Upper lobe of left lung (tissue), 6 donors: ENCODE measurements at places on chromosomes 4 and X. TPM values are rescaled to one million over a fixed set of nuclear protein-coding genes. Genes with fewer than 3 reads are reported as not detected.
A peak's percentile ranks its signal among the peaks of the same experiment; 100 is the strongest.

TMPRSS11D gene
- not detected for total RNA-seq

HMGN5 gene
- 7.9 TPM for total RNA-seq

GRCh38 chr4:14441561-14441960, 560.7 kb upstream of the CPEB2 start:
- DNase-seq = no peak

TLL1 gene
- 3.9 TPM for total RNA-seq

DNA sequence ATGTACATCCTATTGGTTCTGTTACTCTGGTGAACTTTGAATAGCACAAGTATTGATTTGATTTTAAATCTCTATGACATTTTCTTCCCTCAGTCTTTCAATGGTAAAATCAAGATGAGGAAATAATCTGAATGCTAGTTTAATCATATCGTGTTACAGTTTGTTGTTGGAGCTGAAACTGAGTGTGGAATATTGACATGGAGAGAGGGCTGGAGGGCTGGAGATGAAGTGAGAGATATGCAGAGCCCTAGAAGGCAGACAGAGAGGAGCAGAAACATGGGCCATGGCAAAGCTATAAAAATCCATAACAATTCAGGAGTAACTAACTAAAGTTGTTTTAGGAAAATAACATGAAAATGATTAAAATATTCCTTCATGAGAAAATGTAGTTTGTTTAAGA, 141.1 kb downstream of the BANK1 start:
- DNase-seq = no peak

DNA sequence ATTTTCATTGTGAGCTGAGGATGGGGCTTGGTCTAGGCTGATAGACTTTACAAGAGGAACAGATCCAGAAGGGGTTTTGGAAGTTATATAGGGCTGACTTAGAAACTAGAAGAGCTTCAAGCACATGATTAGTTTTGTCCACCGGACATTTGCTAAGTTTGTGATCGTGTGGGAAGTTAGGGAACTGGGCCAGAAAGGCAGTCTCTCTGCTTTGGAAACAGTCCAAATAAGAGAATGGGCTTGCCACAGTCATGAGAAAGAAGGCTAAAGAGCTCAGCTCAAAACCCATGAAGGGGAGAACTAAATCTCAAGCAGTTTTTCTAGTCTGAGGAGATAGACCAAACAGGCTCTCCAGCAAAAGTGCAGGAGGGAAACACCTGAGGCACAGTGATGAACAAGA, 67.8 kb downstream of the ZNF674 start:
- no peak for DNase-seq

UVSSA gene
- total RNA-seq = 138 TPM

CITED1 gene
- not detected for total RNA-seq

DNA sequence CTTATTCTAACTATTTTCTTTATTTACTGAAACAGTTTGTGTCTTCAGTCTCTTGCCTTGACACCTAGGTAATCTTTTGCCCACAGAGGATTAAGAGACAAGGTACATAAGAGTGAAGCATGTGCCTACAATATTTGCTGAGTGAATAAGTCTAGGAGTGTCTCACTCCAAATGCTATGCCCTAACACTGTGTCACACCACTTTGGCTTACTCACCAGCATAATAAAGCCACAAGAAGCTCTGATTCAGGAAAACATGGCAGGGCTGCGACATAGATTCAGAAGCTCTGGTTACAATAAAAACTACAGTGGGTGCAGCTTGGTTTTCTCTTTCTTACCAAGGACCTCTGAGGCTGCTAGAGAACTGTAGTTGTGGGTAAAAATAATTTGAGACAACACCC, 127.1 kb downstream of the RBM46 start:
- no peak for DNase-seq

DNA sequence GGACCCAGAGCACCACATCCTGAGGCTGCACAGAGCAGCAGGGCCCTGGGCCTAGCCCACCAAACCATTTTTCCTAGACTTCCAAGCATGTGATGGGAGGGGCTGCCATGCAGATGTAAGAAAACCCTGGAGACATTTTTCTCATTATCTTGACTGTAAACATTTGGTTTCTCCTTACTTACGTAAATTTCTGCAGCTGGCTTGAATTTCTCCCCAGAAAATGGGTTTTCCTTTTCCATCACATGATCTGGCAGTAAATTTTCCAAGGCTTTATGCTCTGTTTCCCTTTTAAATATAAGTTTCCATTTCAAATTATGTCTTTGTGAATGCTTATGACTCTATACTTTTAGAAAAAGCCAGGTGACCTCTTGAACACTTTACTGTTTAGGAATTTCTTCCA, 945.9 kb upstream of the NDST4 start:
- no peak for DNase-seq

DNA sequence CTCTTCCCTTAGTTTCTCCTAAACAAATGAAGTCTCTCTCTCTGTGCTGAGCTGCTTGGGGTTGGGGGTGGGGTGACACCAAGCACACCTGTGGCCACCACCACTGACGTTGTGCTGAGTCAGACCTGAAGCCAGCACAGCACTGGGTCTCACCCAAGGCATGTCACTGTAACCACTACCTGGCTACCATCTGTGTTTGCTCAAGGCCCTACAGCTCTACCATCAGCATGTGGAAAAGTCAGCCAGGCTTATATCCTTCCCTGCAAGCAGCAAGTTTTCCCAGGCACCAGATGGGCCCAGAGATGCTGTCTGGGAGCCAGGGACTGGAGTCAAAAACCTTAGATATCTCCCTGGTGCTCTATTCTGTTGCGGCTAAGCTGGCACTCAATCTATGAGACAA, 6.9 kb downstream of the CXCL10 start:
- no peak for DNase-seq

- DNase-seq = no peak
Measured at GRCh38 chr4:110041735-110042134, 129.1 kb downstream of the EGF start.

GRCh38 chr4:139844459-139845036, 178.9 kb downstream of the MGST2 start:
- DNase-seq = no peak

DNA sequence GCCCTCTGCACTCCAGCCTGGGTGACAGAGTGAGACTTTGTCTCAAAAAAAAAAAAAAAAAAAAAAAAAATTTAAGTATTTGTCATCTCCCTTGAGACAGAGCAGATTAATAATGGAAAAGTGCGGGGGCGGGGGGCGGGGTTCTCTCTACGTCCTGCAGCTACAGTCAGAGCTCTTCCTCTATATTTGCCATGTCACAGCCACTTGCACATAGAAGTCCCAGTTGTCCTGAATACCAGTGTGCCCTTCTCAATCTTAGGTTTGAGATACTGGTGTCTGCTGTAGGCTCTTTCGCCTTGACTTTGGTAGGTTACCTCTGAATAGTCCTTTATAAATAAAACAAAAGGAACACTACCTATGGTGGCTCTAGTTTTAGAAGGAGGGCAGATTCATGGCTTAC, 237.8 kb upstream of the PGRMC2 start:
- DNase-seq = no peak

DNA sequence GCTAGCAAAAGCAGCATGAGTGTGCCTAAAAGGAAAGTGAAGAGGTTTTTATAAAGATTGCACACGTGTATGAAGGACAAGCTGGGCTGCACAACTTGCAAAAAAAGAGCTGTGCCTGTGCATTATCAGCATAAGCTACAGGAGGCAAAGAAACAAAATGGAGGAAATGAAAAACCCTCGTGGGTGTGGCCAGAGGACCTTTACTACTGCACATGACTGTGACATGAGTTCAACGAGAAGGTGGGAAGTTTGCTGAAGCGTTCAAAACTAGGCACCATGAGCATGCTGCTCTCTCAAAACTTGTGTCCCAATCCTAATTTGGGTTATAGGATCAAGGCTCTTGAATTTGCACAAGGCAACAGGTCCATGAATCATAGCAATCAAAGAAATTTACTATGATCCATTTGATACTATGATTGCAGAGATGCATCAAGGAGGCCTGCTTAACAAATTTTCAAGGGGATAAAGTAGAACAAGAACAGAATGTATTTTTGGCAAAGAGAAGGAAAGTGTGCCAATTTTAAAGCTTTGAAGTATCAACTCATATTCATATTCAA, 38.1 kb upstream of the CXorf38 start:
- no peak for DNase-seq

LETM1 gene
- 40.5 TPM for total RNA-seq

GRCh38 chr4:69753686-69754085, 6.7 kb downstream of the SULT1B1 start:
- no peak for DNase-seq

DNA sequence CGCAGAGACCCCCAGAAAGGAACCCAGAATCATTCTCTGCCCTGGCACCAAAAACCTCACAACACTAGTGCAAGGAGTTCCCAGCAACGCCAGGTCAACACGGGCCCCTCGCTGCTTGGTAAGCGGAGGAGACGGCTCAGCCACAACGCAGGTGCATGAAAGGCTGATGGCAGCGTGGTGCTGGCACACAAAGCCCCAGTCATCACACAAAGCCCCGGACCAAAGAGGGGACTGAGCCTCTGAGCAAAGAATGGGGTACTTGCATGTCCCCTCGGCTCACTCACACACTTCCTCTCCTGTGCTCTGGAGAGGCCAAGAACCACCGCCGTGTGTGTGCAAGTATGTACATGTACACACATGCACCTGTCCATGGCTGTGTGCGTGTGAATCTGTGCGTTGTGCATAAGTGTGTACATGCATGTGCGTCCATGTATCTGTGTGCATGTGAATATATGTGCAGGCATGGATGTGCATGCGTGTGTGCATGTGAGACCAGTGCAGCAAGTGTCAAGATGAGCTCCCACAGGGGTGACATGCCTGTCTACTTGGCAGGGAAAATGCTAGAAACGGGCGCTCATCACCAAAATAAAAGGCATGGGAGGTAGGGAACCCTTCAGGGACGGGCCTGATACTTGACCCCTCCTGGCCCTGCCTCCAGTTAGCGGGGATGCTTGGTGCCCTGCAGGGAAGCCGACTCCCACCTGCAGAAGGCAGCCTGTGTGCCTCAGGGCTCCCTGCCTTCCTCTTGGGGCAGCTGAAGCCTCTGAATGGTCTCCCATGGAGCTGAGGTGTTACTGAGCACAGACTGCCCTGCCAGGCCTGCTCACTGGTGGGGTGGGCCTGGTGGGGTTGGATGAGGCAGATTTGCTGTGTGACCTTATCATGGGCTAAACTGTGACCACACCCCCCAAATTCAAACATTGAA, 60.4 kb downstream of the ZFYVE28 start:
- DNase-seq = no peak

SSX1 gene
- not detected for total RNA-seq

RLIM gene
- 28.6 TPM for total RNA-seq

DNA sequence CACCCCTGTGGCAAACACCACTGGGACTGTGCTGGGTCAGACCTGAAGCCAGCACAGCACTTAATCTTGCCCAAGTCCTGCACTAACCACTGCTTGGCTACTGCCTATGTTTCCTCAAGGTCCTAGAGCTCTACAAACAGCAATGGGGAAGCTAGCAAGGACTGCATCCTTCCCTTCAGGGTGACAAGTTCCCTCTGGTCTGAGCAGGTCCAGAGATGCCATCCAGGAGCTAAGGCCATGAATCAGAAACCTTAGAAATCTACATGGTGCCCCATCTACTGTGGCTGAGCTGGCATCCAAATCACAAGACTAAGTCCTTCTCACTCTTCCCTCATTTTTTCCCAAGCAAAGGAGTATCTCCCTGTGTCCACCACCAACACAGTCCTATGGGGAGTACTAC, 239.7 kb upstream of the UGT8 start:
- no peak for DNase-seq

DNA sequence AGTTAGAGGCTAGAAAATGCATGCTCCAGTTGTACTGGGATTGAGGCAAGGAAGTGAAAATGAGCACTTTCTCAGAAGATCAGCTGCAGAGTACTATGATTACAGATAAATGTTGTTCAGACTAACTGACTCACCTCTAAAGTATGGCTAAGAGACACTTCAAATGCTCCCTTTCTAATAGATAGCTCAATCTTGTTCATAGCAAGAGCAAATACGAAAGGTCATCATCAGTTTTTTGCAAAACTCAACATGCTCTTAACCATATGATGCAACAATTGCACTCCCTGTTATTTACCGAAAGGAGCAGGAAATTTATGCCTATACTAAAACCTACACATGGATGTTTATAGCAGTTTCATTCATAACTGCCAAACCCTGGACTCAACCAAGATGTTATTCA, 838.4 kb upstream of the INTU start:
- DNase-seq = no peak

- peak; percentile 85 for DNase-seq
Measured at GRCh38 chrX:40146262-40147125, 48.7 kb upstream of the BCOR start.

DNA sequence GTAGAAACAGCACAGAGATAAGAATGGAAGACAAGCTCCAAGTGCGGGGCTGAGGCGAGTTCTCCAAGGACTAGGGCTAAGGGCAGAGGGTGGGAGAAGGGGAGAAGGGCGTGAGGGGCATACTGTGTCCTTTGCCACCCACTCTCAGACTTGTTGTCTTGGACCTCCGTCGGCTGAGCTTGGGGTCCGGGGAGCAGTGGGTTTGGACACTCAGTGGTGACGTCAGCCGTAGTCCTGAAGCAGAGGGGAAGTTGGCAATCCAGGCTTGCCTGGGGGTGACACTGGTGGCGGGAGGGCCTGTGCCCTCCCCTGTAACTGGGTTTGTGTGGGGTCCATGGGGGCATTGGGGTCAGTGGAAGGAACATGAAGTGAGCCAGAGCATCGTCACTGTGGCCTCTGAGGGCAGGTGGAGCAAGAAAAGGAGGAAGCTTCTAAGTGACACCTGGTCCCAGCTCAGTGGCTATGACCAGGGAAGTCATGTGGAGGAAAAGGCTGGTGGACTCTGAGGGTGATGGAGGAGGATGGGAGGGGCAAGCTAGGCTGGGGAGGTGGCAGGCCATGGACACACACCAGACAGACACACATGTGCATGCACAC, 17.6 kb downstream of the CD99 start:
- no peak for DNase-seq

CWH43 gene
- 1.7 TPM for total RNA-seq
